NCI-H1930 (cell line): ENCODE measurements at places on chromosomes 1 and 21.

- no peak for DNase-seq
Observed at GRCh38 chr1:2595261-2595811, 8.8 kb downstream of the PRXL2B start.

DNA sequence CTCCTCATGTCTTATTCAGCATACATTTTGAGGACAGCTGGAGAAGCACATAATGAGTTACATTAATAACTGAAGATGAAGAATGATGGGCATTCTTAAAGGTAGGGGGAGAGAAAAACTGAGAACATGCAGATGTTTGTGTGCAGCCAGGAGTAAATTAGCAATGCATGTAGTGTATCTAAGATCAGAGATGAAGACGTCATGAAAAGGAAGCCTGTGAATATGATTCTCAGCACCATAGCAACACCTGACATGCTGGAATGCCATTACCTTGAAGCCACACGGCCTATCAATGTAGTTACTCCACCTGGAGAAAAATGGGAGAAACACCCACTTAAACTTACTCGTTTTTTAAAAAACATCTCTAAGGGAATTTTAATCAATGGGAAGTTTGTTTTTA, 607.1 kb downstream of the PTPRC start:
- no peak for DNase-seq

DNA sequence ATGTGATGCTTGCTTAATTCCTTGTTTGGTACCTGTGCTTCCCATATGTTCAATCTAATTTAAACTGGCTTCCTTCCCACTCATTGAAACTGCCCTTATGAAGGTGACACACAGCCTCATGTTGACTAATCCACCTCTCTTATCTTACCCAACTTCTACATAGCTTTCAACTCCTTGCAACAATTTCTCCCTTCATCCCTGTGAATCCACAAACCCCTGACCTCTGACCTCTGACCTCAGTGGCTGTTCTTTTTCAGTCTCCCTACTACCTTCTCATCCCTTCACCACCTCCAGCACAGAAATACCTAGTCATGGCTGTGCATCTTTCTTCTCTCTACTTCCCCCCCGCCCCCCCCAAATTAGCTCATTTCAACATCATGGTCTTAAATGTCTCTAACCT, 144.5 kb downstream of the TTLL7 start:
- DNase-seq, result no peak

DNA sequence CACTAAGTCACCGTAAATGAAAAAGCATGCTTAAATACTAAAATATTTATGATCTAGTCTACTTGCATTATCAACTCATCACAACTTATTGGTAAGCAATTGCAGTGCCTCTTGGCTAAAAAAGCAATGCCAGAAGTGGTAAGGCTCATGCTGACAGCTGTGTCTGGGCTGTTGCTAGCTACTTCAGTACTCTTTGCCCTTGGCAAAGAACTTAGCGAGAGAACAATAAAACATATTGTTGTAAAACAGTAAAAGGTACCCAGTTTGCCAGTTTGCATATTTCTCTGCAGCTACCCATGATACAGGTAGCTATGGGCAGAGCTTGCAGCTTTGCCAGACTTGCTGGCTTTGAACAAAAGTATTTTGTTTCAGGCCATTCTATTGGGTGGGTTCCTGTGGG, 73.1 kb downstream of the ATP6V1G3 start:
- DNase-seq, result no peak

DNA sequence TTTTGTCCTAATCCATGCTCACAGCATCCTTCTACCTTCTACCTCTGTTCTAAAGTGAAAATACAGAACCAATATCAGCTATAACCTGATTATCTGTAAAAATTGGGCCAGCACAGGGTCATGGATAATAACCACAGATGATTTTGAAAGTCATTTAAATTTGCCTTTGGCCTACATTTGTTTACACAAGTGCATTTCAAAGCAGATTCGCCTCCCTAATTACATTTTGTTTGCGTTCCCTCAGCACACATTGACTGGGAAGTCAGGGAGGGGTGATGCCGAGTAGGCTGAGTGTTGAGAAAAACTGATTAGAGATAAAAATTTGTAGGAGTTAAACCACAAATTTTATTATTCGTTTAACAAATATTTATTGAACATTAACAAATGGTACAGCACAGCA, 19.2 kb upstream of the RGS8 start:
- peak; percentile 45 for DNase-seq

GRCh38 chr1:173149887-173150286, 57.2 kb downstream of the TNFSF4 start:
- DNase-seq, result no peak

- DNase-seq, result no peak
Observed at GRCh38 chr1:37424523-37424922, 49.9 kb upstream of the ZC3H12A start.

GRCh38 chr1:98472878-98473277, 188.6 kb upstream of the SNX7 start:
- no peak for DNase-seq

- DNase-seq, result no peak
Observed at GRCh38 chr1:245019910-245020486, 134.8 kb upstream of the KIF26B start.

DNA sequence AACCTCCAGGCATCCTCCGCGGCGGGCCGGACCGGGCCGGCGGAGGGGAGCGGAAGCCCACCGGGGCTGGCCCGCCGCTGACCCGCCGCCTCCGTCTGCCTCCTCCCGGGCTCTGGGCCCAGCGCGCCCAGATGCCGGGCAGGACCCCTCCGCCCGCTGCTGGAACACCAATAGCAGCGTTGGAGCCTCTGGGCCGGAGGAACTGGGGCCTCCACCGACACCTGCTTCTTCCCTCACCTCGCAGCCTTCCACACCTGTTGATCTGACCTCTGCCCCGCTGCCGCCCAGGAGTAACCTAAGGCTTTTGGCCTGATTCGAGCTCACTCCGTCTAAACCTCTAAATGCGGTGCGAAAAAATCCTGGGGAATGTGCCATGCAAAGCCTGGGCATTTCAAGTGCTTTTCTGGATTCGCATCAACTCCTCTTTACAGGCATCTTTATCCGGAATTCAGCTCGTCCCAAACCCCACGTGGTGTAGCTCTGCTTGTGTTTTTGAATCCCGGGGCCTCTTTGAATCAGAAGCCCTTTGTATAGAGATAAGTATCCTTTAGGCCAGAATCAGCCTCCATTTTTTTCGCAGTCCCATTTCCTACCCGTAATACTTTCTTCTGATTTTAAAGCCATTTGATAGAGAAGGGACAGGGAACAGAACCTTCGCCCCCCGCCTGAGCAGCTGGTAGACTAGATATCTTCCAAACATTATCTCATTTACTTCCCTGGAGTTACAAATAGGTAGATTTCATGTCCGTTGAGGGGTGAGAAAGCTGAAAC, 680 bp upstream of the CNN3 start:
- DNase-seq, result no peak

GRCh38 chr1:19633106-19633505, 11.0 kb upstream of the NBL1 start:
- no peak for DNase-seq

GRCh38 chr1:74415935-74416334, 96.5 kb downstream of the LRRC53 start:
- no peak for DNase-seq

- no peak for DNase-seq
Observed at GRCh38 chr1:116253566-116254382, 119.3 kb upstream of the ATP1A1 start.

GRCh38 chr1:8423269-8423691, 105.4 kb downstream of the SLC45A1 start:
- no peak for DNase-seq

DNA sequence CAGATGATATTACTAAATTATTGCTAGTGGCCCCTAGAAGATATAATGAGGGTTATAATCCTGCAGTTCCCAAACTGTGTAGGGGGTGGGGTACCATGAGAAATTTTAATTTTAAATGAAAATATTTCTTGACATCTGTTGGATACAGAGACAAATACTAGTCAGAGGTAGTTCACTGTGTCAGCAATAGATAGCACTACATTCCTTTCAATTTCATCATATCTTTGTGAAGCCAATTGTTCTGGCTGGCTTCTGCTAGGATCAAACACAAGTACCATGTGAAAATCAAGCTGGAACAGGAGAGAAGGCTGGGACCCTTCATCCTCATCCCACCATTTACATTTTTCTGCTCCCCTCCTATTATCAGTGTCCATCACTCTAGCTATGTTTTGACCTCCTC, 208.1 kb downstream of the USH2A start:
- DNase-seq, result no peak

GRCh38 chr1:76881762-76882161, 14.5 kb downstream of the ST6GALNAC5 start:
- no peak for DNase-seq

DNA sequence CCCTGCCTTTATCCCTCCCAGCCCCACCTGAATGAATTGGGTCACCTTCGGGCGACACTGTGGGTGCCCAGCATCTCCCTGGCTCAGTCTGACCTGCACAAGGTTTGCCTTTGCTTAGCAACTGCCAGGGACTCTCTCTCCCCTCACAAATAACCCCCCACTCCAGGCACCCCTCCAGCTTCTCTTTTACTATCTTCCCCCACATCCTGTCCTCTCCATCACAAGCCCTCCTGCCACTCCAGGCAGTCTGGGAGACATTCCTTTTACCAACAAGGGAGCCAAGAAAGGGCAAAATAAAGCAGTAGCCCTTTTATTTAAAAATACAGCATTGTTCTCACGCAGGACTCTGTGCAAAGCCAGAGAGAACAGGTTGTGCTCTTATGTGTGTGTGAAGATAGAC, 23.9 kb downstream of the LGR6 start:
- no peak for DNase-seq

DNA sequence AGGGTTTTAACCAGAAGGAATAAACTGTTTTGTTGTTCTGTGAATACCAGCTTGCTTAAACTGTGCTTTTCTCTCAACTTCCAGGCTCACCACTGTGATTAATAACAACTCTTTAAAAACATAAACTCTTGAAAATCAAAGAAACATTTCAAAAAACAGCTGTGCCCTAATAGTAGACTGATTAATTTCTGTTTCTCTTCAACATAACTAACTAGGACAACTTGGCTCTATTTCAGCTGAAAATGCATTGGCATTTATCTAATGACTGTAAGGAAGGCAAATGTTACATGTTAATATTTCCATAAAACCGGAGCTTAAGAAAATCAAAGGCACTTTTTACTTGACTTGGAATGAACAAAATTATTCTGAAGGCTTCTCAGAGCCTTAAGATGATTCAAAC, 656.1 kb upstream of the NEGR1 start:
- DNase-seq, result no peak

- no peak for DNase-seq
Observed at GRCh38 chr1:21647431-21648351, 21.5 kb downstream of the RAP1GAP start.

DNA sequence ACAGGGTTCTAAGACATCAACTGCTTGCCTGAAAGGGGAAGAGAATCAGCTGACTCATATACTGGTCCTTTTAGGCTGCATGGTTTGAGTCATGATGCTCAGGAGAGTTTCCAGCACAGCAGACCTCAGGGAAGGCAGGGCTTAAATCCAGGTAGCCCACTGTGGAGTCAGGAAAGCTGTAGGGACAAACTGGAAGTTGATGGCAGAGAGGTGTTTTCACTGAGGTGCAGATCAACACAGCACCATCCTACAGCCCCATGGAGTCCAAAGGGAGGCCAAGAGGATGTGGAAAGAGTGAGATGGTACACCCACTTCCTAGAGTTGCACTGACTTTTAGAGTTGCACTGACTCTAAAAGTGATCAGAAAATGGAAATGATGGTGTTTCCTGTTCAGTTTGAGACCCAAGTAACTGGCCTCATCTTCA, 252.4 kb upstream of the DUSP10 start:
- no peak for DNase-seq

GRCh38 chr1:214086945-214087344, 99.2 kb downstream of the PROX1 start:
- no peak for DNase-seq

DNA sequence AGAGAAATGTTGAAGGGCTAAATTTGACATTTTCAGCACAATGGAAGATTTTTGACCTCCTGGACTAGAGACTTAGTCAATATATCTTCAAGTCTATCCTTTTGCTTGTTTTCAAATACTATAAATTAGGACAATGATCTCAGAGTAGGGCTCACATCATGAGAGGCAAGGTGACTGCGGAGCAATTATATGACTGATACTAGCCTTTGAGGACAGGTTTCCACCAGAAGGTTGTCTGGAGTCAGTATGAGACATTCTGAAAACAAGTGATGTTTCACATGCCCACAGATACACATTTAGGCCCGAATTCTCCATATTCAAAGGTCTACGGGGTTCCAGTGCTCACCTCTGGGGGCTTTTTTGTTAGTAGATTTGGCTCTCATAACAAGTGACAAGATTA, 142.3 kb upstream of the SAMSN1 start:
- DNase-seq, result no peak

GRCh38 chr1:200317236-200317635, 92.6 kb downstream of the ZNF281 start:
- no peak for DNase-seq
